ENCODE measurements at places on chromosomes 12 and 14.

- no peak for DNase-seq
Observed at GRCh38 chr14:76643887-76644286, 117.4 kb upstream of the VASH1 start.

GRCh38 chr14:35766700-35767082 is 42.4 kb downstream of the RALGAPA1 start:
- DNase-seq, result no peak

DNA sequence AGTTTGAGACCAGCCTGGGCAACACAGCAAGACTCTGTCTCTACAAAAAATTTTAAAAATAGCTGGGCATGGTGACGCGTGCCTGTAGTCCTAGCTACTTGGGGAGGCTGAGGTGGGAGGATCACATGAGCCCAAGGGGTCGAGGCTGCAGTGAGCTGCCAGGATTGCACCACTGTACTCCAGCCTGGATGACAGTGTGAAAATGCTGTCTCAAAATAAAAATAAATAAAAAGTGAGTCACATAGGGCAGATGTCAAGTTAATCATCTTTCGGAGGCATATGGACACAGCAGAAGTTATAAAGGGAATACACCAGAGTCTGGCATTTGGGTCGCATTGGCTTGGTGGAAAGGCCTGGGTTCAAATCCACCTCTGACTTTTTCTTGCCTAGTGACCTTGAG is 92.7 kb downstream of the PHETA1 start:
- DNase-seq, result no peak

DNA sequence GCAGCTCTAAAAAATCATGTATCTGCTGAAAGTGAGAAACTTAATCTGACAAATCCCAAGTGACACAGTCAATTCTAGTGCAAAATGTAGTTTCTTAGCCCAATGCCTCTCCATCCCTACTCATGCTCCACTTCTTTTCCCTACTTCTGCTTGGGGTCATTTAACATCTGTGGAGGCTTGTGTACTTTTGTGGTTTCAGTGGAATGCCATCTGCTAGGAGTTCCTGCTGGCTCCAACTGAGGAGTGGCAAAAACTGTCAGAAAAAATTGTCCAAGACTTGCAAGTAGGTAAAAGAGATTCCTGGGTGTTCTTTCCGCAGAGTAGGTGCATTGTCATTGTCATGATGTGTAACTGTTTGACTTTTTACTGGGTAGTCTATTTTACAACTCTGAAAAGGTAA is 12.5 kb upstream of the AVPR1A start:
- no peak for DNase-seq

DNA sequence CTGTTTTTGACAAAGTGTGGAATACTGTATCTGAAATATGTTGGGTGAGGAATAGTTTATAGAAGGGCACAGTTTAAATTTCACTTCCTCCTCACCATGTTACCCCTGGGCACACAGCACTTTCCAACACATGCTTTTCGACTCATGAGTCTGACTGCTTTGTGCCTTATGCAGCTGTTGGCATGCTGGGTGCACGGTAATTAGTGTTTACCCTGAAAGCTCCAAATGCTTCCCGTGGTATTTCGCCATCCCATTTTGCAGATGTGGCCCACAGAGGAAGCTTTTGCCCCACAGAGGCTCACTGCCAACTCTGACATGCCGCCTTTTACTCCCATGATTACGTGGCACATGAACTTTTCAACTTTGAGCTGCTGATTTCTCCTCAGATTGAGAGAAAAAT is 168.6 kb downstream of the PRKCH start:
- DNase-seq, result no peak

DNA sequence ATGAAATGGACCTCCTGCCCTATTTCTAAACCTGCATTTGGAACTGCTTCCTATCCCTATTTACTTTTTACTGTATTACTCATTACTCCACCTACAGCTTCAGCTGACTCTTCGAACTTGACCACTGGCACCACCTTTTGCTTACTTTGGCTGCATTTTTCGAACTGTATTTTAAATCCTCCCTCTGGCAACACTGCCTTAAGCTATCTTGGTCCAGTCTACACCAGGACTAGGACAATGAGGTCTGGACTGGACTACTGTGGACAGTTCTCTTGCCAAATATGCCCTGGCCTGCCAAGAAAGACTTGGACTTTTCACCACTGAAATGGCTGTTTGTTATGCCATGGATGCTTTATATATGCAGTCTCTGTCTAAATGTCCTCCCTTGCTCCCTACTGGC is 328.1 kb downstream of the BTG1 start:
- DNase-seq, result no peak

DNA sequence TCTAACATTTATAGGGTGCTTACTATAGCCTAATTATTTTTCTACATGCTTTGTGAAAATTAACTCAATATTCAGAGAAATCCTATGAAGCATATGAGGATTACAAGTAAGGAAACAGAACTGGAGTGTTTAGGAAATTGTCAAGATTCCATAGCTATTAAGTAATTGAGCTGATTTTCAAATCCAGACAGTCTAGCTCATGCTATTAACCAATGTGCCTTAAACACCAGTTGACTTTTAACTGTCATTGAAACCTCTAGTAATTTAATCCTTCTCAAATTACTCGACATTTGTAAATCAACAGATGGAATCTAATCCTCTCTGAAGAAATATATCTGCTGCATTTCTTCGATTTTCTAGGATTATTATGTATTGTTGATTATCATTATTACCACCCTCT is 488.9 kb downstream of the MDGA2 start:
- DNase-seq, result no peak

DNA sequence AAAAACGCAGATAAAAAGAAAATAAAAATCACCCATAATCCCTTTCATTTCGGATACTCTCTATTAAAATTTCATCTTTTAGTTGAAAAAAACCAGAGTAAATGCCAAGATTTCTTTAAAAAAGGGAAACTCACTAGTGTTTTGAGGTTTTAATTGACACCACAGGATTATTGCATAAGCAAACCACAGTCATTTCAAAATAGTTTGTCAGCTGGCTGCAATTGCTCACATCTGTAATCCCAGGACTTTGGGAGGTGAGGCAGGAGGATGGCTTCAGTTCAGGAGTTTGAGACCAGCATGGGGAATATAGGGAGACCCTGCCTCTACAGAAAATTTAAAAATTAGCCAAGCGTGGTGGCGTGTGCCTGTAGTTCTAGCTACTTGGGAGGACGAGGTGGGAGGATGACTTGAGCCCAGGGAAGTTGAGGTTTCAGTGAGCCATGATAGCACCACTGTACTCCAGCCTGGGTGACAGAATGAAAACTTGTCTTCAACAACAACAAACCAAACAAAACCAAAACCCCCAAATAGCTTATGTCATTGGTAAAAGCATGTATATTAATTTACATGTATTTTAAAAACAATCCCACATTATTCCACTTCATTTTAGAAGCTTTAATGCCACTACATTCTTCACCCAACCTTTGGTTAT is 48.8 kb downstream of the SYNE2 start:
- DNase-seq, result no peak

DNA sequence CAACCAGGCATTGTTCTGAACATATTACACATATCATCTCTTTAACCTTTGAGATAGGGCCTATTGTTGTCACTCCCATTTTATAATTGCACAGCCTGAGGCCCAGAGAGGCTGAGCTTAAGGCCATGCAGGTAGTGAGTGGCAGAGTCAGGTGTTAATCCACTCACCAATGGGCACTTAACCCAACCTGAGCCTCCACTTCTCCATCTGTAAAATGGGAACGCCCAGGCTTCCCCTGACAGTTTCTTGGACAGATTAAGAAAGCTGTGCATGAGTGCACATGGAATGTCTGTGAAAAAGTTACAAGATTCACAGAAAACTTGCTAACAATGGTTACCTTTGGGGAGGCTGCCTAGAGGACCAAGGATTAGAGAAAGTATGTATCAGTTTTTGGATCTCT is 32.9 kb downstream of the ESRRB start:
- no peak for DNase-seq

DNA sequence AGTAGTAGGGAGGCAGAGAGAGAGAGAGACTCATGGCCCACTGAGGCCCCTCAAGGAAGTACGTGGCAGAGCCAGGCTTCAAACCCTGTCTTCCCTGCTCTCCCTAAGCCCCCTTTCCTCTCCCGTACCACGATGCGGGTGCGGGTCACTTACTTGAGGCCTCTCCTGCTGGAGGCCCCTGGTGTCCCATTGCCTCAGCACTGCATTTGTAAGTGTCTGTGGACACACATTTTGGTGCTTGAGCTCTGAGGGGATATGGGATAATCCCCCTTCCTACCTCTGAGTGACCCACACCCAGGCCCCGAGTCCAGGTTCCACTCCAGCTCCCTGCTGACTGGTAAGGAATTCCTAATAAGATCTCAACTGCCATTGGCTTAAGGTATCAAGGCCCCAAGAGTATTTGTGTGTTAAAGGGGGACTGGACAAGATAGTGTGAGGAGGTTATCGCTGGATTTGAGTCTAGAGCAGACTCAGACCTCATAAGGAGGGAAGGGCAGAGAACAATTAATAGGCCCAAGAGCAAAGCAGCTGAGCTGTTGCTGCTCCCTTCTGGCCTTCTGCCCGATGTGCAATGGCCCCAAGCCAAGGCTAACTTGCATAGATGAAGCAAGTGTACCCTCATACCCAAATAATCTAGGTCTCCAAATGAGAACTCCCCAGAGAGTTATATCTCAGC is 71.9 kb downstream of the CRACR2A start:
- no peak for DNase-seq

- no peak for DNase-seq
Observed at GRCh38 chr12:98149270-98149669, 366.1 kb upstream of the TMPO start.

DNA sequence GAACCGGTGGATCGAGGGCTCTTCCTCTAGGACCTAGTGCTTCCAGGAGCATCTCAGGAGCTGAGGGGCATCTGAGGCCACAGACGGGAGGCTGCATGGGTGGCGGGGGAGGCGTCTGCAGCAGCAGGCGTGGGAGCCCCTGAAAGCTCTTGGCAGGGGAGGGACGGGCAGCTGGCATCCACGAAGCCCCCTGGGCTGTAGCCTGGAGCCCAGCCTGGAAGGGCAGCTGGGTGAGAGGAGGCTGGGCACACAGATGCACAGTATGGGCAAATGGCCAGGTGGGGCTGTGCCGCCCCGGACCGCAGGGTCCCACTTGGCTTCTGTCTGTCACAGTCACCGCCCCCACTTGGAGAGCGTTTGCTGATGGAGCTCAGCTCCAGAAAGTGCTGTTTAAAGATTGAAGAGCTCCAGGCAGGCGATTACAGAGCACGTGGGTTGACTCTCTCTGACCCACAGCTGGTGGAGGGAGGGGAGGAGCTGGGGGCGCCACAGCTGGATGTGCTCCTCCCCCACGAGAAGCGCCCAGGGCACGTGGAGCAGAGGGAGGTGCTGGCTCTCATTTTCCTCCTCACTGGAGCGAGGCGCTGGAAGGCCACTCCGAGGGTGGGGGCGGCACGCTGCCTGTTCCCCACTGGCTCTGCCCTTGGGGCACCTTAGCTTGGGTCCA is 155.0 kb upstream of the C14orf180 start:
- no peak for DNase-seq

GRCh38 chr14:58150243-58150805 is 1.7 kb downstream of the ARMH4 start:
- no peak for DNase-seq

GRCh38 chr12:117277875-117278274 is 83.6 kb downstream of the NOS1 start:
- no peak for DNase-seq

- DNase-seq, result no peak
Observed at GRCh38 chr12:26872625-26873024, 39.6 kb upstream of the ITPR2 start.
